ENCODE measurements at places on chromosomes 3 and 15.

DNA sequence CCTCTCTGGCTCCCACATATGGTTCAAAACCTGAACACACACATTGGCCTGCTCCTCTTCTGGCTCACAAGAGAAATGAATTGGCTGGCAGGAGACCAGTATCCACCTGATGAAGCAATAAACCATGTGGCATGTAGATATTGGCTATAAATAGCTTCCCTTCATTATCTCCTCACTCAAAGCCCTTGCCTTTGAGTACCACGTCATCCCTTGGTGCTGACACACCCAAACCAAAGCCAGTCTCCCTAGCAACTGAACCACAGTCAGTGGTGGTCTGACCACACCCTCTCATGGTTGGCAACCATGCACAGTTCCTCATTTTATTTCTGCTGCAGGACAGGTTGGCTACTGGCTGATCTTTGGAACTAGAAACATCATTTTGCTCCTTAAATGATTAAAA lies 98.8 kb downstream of the ZNF621 start:
- no peak for DNase-seq

GRCh38 chr3:141227752-141228151 lies 3.9 kb upstream of the PXYLP1 start:
- no peak for DNase-seq

DNA sequence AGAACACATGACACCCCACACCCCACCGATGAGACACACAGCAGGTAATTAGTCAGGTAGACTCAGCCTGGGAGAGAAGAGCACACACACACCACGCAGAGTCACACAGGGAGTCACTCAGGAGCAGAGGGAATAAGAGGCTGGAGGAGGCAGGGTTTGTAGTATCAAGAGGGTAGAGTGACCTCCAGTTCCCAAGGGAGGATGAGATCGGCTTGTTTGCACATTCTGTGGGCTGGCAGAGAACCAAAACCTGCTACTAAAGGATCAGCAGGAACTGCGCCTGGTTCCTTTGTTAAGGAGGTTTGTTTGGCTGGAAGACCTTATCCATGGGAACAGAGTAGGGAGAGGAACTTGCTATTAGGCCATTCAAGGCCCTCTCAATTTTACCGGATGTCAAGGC lies 281.4 kb upstream of the SLCO3A1 start:
- no peak for DNase-seq

- no peak for DNase-seq
Observed at GRCh38 chr3:134625885-134626741, 24.7 kb downstream of the KY start.

DNA sequence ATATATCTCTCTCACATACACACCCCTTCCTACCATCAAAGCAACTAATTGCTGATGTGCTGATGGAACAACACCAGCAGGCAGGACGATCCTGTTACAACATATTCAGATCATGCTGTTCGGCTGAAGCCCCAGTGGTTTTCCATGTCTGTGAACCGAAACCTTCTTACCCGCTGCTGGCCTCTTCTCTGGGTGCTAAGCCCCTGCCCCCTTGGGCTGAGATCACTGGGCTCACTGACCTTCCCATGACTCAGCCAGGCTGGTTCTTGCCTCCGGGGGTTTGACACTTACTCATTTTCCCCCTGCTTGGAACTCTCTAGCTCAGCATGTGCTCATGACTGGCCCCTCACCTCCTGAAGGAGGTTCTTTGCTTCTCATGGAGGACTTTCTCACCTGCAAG lies 122.0 kb upstream of the RGMA start:
- DNase-seq: no peak
